Activated CD4-positive, alpha-beta T cell treated with anti-CD3 and anti-CD28 coated beads for 24 hours (primary cell): ENCODE measurements at places on chromosomes 1 and 21.

DNA sequence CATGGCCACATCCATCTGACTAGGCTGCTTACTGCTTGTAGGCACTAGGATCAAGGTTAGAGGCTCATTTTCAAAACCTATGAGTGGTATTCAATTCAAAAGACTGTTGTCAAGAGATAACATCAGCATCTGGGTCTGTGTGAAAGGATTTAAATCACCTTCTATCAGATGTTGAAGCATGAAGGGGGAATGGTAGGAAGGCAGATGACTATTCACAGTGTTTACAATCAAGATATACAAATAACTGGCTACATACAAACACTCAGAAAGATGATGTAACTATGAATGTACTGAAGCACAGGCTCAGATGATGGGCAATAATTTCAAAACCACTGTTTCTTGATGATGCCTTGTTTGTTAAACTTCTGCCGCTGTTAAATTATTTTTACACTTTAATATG, 249.2 kb downstream of the SLC45A1 start:
- no peak for DNase-seq

DNA sequence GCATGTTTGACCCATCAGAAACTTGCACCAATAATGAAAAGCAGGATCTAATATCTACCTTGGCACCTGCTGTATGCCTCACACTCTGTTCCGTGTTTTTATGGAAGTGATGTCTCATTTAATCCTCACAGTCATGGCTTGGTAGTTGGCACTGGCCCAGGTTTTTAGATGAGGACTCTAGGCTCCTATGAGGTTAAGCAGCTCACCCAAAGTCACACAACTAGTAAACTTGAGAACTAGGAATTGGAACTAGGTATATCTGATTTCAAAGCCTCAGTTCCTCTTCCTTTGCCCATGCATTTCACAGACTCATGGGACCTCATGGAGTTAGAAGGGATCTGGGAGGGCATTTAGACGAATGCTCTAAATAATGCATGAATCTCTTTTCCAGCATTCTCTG, 21.3 kb upstream of the TARBP1 start:
- no peak for DNase-seq

DNA sequence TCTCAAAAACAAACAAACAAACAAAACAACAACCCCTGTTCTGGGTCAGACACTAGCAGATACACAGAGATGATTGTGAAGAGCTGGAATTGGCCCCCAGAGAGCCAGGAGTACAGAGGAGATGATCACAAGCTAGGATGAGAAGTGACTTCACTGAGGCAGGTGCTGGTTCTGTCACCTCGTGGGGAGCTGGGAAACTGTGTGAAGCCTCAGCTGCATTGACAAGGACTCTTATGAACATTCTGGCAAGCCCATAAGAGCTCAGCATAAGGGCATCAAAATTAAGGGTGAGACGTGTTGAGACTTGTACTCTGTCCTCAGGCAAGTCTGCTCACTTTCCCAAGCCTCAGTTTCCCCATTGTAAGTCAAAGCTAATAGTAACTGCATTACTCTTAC, 14.7 kb upstream of the PTP4A2 start:
- DNase-seq = no peak

DNA sequence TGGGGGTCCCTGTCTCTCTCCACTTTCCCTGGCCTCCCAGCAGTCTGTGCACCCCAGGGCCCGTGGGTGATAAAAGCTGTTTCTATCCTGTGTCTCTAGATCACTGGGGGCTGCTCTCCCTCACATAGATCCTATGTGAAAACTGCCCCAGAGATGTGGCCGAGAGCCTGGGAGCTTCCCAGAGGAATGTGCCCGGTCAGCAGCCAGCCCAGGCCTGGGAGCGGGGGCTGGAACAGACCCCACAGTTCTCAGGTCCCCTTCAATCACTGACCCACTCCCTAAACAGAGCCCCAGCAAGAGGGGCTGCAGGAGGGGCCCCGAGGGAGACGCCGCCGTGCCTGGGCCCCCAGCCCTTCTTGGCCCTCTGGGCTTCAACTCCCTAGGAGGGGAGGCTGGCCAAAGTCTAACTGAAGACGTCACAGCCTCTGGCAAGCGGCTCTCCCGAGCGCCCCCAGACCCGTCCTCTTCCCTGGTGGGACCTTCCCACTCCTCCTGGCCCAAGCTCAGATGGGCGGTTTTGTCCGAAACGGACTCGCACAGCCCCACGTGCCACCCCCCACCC, 403 bp downstream of the MXRA8 start:
- DNase-seq = no peak

GRCh38 chr21:25170681-25171080, 436.6 kb downstream of the MRPL39 start:
- DNase-seq = no peak

DNA sequence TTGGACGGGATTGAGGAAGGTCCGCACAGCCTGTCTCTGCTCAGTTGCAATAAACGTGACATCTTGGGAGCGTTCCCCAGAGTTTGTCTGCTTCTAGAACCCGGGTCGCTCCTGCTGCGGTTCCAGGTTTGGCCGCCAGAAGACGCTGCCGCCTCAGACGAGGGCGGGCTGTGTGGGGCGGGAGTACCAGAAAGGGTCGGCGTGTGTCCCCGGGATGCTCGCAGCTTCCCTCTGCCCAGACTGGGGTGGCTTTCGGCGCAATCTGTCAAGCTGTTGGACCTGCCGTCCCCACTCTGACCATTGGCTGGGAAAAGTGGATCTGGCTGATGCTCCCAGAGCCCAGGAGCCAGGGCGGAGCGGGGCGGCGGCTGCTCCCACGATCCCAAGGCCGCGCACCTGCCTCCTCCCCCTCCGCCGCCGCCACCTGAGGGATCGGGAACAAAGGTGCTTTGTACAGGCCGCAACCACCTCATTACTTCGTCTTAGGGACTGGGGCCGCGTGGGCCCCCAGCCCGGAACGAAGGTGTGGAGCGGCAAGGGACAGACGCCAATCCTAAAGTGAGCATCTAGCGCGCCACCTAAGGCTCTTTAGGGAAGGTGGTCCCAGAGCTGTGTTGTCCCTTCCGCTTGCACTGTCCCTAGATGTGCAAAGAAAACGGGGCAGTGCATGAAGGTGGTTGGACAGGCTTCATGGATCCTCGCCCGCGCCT, 683 bp upstream of the EFNA4 start:
- DNase-seq = peak; percentile 73

DNA sequence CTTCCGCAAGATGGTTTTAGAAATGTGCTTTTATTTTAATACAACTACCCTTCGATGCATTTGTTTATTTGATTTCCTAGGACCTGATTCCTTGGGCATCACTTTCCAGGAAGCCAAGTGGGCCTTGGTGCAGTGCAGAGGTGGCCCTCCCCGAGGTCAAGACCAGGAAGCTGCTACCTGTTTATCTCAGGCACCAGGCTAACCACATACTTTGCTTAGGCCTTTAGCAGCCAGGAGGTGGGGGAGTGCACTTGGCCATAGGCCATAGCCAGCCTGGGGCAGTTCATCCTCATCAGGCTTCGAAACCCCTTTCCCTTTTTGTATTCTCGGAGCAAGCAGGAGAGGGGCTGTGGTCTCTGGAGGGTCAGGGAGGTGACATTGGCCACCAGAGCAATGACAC, 45.4 kb downstream of the SMYD2 start:
- no peak for DNase-seq

DNA sequence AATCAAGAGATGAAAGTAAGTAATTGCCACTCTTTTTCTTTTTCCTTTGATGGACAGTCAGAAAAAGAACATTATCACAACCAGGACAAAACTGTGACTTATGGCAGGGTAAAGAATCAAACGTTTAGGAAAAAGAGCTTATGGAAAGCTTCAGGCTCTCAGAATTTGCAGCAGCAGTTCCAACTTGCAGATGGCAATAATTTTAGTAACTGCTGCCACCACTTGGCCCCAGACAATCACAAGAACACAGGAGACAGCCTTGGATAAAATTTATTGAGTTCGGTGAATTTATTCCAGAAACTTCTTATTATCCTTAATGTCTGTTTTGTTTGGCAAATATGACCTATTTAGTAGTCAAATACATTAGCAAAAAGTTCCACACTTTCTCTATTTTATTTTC, 804.4 kb downstream of the BRINP3 start:
- no peak for DNase-seq

DNA sequence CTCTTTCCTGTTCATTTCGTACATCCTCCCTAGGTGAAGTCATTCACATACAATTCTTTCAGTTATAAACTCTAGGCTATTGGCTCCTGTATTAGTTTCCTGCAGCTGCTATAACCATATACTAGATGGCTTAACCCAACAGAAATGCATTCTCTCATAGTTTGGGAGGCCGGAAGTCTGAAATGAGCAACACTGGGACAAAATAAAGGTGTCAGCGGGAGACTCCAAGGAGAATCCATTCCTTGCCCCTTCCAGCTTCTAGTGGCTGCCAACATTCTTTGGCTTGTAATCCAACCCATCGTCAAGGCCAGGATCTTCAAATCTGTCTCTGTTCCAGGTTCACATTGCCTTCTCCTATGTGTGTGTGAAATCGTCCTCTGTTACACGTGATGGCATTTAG, 71.3 kb downstream of the TOR3A start:
- no peak for DNase-seq

DNA sequence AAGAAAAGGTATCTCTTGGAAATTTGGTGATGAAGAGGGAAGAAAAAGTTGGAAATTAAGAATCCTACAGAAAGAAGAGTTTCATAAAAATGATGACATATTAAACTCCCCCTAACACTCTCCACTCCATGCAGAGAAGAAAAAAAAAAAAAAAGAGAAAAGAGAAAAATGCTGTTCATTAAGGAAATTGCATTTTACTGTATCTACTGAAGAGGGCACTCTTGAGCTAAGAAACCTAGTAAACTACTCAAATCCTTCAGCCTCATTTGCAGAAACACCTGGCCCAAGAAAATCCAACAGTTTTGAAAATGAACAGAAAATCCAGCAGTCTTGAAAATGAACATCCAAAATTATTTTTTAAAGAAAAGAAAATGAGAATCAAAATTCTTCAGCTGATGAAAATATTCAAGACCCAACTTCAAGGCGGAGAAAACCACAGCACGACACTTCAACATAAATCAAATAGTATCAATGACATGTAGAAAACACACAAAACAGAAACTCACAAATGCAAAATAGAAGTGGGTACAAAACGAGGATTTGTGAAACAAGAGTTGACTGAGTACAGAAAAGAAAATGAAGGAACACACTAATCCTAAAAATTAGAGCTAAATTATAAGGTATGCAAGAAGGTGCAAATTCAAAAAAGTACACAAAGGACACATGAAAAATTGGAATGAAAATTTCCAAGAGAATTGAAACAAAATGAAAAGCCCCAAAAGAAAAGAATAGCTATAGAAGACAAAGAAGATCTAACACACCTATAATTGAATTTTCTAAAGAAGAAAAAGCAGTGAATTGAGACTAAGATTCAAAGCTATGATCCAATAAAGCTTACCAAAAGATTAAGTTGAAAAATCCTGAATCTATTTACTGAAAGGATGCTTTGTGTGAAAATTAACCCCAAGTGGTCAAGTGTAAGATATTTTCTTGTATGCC, 73.2 kb upstream of the DNAJC6 start:
- DNase-seq = no peak

DNA sequence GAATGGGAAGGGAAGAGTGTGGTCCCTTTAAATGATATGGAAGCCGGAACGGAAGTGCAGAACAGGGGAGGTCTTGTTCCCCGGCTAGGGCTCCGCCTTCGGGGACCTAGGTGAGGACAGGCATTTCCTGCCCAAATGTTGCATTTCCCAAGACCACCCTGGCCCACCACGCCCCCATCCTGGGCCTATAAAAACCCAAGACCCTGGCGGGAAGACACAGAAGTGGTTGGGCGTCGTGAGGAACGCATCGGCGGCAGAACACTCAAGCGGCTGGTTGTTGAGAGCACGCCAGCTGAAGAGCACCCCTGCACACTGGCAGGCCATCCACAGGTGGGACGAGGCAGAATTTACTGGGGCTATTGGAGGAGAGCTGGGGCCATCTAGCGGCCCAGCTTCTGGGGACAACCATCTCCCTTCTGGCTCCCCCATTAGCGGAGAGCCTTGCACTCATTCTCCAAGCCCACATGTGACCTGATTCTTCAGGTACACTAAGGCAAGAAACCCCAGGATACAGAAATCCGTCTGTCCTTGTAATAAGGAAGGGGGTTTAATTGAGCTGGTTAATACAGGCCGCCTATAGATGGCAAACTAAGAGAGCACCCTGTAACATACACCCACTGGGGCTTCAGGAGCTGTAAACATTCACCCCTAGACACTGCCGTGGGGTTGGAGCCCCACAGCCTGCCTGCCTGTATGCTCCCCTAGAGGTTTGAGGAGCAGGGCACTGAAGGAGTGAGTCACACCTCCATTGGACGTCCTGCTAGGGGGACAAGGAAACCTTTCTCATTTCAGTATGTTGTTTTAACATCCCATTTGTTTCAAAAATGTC, 1327.9 kb downstream of the BRINP3 start:
- DNase-seq = no peak

DNA sequence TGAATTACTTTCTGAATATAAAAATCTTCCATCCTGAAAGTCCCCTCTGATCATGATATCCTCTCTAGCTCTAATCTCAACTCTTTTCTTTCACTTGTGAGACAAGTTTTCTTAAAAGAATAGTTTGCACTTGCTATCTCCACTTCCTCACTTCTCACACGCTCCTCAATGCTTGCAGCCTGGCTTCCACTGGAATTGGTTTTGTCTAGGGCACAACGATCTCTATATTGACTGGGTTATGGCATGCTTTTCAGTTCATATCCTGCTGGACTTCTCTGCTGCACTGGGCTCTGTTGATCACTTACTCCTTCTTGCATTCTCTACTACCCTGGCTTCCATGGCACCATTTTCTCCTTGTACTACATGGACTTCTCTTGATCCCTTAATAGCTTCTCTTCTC, 474 bp downstream of the FCRLA start:
- DNase-seq = no peak

GRCh38 chr1:155167166-155168104, 5.7 kb downstream of the KRTCAP2 start:
- peak; percentile 85 for DNase-seq

GRCh38 chr1:161230762-161231161, 4.9 kb downstream of the TOMM40L start:
- DNase-seq = no peak

- no peak for DNase-seq
Observed at GRCh38 chr1:56024155-56024554, 555.2 kb downstream of the PLPP3 start.

- DNase-seq = no peak
Observed at GRCh38 chr1:228445843-228446650, 29.4 kb upstream of the TRIM17 start.

- DNase-seq = peak; percentile 98
Observed at GRCh38 chr1:28088168-28088961, at the start of gene EYA3. TSS of gene EYA3 (minus strand) at chr1:28088610. CDS start at chr1:28058026, 30,584 bp downstream.
